ENCODE measurements at places on chromosomes 7 and 10.

- no peak for DNase-seq
These were observed 928 bp downstream of the COMTD1 start for GRCh38 chr10:75234683-75235374.

DNA sequence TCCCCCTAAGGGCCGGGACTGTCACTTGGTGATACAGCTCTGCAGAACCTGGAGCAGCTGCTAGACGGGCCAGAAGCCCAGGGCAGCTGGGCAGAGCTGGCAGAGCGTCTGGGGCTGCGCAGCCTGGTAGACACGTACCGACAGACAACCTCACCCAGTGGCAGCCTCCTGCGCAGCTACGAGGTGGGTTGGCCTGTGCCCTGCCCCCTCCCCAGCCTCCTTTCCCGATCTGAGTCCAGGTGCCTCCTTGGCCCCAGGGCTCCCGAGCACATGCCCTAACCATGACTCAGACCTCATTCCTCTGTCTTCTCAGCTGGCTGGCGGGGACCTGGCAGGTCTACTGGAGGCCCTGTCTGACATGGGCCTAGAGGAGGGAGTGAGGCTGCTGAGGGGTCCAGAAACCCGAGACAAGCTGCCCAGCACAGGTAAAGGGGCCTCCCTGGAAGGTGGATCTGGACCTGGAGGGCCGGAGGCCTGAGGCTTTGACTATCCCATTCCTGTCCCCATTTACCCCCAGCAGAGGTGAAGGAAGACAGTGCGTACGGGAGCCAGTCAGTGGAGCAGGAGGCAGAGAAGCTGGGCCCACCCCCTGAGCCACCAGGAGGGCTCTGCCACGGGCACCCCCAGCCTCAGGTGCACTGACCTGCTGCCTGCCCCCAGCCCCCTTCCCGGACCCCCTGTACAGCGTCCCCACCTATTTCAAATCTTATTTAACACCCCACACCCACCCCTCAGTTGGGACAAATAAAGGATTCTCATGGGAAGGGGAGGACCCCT is 6.4 kb downstream of the NFKB2 start:
- no peak for DNase-seq

DNA sequence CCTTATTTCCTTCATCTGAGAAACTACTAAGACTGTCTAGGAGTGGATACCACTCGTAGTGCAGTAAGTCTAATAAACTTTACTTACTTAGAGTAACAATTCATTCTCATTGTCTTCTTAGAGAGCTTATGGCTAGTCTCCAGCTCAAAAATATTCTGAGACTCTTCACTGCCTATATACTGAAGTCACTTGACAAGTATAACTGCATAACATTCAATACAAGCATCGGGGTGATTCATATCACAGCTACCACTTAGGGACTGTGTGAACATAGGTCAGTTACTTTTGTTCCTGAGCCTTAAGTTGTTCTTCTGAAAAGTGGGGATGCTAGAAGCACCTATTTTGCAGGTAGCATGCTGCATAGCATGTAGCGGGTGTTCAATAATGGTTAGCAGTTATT is 111.0 kb downstream of the HTR7 start:
- DNase-seq: no peak

GRCh38 chr7:157758468-157759245 is 421.9 kb downstream of the DNAJB6 start:
- peak; percentile 79 for DNase-seq

DNA sequence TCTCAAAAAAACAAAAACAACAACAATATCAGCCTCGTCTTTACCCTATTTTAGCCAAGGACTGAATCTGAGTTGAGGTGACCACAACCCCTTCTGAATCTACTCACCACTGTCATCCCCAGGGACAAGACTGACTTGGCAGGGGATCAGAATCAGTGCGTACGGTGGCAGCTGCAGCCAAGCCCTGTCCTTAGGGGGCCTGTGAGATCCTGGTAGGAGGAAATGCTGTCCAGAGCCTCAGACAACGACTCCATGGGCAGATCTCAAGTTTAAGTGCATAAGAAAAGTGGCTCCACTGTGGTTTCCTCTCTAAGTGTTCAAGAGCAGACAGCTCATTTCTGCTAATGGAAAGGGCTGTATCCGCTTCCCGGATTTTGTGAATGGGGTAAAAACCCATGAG is 22.4 kb upstream of the CYTH3 start:
- peak; percentile 22 for DNase-seq

DNA sequence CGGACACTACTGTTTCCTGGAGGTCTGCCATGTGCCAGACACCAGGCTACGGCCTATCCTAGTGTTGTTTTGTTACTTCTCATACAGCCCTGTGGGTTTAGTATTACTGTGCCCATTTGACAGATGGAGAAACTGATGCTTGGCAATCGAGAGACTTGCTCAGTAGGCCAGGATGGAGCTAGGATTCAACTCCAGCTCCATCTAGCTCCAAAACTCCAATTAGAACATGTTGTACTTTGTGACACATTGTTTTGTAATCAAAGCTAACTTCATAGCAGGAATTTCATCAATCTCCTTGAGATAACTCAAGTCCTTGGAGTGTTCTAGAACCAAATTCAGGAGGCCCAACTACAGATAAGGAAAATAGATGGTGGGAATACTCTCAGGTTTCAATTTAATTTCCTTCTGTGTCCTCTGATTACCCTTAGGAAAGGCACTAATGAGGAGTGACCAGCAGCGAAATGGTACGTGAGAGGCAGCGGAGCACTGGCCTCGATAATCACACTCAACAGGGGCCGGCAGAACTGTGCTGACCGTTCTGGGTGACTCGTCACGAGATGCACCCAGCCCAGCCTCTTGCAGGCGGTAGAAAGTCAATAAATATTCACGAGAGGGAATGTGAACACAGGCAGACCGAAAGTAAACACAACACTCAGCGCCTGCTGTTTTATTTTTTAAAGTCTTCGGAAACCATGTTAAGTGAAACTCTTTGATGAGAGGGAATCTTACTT is 269.6 kb upstream of the NEBL start:
- no peak for DNase-seq

DNA sequence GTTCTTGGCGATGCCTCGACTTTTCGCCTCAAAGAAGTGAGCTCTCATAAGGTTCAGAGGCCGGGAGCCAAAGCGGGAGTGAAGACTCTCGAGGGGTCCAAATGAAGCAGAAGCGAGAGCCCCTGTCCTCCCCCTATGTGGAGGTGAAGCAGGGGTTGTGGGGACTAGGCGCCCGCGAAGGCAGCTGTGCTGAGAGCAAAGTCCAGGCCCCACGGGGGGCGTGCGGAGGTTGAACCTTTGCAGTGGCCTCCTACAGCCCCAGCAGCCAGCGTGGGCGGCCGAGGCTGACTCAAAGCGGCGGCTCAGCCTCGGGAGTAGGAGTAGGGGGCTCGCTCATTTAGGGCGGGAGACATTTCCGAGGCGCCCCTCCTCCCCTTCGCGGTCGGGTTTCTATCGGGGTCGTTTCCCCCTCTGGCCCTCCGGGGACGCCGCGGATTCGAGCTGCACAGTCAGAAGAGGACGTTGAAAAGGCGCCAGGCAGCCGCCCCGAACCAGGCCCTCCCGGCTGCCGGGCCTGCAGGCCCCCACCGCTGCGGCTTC is 553 bp upstream of the ADD3 start:
- no peak for DNase-seq

DNA sequence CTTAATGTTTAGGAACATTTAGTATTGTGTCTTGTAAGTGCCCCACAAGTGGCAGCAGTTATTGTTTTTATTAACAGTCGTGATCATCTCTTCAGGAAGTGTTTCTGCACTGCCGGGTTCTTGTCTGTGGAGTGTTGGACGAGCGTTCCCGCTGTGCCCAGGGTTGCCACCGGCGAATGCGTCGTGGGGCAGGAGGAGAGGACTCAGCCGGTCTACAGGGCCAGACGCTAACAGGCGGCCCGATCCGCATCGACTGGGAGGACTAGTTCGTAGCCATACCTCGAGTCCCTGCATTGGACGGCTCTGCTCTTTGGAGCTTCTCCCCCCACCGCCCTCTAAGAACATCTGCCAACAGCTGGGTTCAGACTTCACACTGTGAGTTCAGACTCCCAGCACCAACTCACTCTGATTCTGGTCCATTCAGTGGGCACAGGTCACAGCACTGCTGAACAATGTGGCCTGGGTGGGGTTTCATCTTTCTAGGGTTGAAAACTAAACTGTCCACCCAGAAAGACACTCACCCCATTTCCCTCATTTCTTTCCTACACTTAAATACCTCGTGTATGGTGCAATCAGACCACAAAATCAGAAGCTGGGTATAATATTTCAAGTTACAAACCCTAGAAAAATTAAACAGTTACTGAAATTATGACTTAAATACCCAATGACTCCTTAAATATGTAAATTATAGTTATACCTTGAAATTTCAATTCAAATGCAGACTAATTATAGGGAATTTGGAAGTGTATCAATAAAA is 22.2 kb downstream of the PLA2G12B start:
- DNase-seq: no peak

GRCh38 chr10:92644921-92645320 is 44.8 kb upstream of the HHEX start:
- no peak for DNase-seq

GRCh38 chr10:69327463-69328379 is 49.4 kb downstream of the HK1 start:
- peak; percentile 91 for DNase-seq

DNA sequence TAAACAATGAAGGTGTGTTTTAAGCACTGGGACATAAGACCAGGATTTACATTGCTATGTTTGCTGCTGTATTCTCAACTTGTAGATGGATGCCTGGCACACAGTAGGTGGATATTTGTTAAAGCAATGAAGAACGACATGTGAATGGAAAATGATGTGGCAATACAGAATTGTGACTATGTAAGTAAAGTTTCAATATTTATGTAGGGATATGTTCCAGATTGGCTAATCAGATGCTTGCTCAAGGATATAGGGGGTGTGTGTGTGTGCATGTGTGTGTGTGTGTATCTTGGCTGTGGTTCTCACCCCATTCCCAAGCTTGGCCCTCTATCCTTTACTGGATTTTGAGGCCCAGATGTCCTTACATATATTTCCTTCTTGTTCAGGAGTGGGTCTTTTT is 42.7 kb upstream of the LAMB1 start:
- DNase-seq: no peak

DNA sequence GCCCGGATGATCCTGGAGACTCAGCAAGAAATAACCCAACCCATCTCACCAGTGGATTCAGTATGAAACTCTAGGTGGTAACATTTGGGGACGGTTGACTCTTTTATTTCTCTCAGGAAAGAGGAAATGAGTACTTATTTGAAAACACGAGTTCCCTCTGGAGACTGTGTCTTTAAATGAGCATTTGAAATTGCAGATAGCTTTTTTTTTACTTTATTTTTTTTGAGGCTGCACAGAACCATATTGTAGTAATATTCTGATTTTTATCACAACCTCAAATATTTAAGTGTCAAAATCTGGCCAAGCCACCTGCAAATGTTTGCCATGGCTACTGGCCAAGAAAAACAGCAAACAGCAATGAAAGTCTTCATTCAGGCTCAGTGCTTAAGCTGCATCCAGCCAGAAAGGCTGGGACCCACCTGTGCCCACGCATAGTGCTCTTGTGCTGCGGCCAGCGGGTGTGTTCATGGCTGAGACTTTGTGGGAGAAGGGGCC is 160.8 kb downstream of the CREB5 start:
- no peak for DNase-seq

DNA sequence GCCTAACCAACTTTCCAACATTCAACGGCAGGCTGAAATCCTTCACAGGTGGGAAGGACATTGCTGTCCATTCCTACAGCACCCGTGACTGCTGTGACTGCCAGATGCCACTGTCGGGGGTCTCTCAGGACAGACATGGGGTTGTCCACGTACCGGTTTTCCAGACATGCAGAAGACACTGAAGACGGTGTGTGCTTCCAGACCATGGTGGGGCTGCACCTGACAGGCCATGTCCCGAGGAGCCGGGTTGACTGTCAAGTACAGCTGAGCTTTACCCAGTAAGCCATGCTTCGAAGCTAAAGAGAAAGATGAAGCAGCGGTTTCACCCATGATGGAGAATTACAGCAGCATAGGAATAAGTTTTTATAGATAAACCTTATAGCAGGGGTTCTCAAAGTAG is 70.9 kb downstream of the PKD1L1 start:
- DNase-seq: no peak

DNA sequence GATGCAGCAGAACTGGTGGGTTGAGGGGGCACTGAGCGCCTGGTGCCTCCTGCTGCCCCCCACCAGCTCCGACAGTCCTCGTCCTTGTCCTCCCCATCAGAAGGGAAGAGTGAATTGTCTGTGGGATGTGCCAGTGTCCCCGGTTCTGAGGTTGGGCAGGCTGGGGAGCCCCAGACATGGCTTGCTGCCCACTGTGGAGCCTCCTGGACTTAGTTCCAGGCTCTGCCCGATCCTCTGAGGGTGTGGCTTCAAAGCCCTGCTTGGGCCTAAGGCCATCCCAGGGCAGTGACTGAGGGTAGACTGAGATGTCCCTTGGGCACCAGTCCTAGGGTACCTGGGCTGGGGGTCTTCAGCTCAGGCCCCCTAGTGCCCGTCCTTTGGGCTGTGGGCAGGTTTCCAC is 168.8 kb downstream of the RNF216 start:
- no peak for DNase-seq

DNA sequence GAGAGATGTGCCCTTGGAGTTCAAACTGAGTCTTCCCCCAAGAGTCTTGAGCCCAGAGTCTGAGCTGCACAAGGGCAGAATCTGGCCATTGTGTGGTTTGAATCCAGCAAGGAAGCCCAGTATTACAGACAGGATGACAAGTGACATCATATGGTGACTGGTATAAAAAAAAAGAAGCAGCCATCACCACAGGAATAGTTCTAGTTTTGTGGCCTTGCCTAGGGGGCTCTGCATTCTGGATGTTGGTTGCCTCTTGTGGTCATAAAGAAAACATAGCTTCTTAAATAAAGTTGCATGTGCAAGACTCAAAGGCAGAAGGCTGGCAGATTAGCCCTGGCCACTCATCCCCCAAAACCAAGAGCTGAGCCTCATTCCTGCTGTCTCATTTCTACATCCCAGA is 16.8 kb upstream of the LRRC72 start:
- DNase-seq: no peak

DNA sequence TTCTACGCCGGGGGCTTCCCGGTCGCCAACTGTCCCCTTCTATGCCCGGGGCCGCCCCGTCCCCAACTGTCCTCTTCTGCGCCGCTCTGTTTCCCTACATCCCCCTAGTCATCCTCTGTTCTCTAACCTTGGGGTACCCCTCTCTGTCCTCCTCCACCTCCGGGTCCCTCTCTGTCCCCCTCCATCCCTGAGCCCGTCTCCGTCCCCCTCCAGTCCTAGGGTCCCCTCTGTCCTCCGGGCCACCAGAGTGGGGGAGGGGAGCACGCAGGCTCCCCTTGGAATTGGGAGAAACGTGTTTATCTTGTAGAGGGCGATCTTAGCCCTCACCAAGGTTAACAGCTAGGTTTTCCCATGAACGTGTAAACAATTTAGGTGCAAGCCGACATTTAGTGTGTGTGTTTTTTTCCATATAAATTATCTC is 852 bp upstream of the KLF6 start:
- DNase-seq: no peak
